ENCODE measurements at places on chromosomes 12 and 14. TPM values are rescaled to one million over a fixed set of nuclear protein-coding genes. Genes with fewer than 3 reads are reported as not detected.

Gene POTEM
- total RNA-seq: not detected

Gene CRIP1
- 453 TPM for total RNA-seq

Gene VDR
- total RNA-seq: 14.3 TPM

Gene HHIPL1
- total RNA-seq: 0.17 TPM

Gene DNAJC22
- total RNA-seq: 0.31 TPM

Data from activated naive CD8-positive, alpha-beta T cell treated with anti-CD3 and anti-CD28 coated beads, Interleukin-2, amount 10 ng/mL, durations not matched to agents 7 days and 5 days (primary cell).